ENCODE measurements at places on chromosomes 4 and X.

GRCh38 chr4:78661086-78661690, 109.6 kb downstream of the ANXA3 start:
- DNase-seq, result no peak

DNA sequence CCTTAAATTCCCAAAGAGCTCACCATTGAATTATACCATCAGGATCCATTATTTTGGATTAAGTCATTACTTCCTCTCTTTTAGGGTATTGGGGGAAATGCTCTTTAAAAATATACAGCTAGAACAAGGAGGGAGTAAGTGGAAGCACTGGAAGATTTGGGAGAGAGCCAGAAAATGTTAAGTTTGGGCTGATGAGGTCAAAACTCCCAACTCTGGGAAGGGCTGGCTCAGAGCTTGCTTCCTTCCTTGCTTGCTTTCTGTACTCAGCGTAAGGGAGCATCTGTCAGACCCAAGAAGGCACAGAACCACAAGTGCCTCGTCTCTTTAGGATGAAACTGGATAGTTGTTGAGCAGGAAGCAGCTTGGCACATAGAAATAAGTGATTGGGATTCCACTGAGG, 138.2 kb downstream of the GUCY2F start:
- no peak for DNase-seq

DNA sequence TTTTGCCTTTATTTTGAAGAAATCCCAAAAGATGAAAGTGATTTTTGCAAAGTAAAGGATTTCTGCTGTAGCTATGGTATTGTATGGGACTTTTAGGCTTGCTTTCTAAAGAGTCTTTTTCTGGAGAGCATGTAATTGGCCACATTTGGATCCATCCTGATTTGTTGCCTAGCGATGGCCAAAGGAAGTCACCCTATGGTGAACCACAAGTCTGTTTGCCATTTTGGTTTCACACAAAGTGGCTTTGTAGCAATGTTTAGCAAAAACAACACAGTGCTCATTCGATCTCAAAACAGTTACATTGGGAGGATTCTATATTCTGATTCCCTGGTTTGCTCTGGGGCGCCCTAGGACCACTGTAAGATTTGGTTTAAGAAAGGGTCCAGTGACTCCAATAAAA, 44.1 kb upstream of the INTS6L start:
- no peak for DNase-seq

- no peak for DNase-seq
Observed at GRCh38 chr4:41745292-41746024, 3.1 kb downstream of the PHOX2B start.

DNA sequence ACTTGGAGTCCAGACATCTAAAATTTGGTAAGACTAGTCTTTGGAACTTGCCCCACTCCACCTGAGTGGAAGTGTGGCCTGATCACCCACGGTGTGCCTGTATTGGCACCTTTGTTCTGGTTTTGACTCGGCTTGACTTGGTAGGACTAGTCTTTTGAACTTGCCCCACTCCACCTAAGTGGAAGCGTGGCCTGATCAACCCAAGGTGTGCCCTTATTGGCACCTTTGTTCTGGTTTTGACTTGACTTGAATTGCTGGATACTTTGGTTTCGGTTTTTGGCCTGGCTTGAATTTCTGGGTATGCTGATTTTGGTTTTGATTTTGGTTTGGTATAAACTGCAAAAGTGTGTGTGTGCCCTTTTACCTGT, 44.7 kb upstream of the UGT2B7 start:
- DNase-seq, result no peak

DNA sequence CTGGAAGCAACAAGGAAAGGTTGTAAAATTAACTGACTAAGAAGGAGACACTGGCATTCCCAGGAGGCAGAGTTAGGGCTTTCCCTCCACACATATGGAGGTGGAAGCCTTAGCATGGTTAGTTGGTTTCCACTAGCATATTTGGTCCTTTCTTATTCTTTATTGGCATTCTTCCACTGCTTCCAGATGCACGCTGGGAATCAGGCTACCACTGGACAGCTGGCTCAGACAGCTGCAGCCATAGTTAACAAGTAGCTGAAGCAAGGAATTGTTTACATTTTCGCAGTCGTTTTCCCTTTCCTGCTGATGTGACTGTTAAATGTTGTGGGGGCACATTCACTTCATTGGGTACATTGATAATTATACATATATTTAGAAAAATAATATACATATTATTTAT, 169.2 kb downstream of the GRIA2 start:
- DNase-seq, result no peak

- no peak for DNase-seq
Observed at GRCh38 chrX:3052860-3053259, 11.6 kb downstream of the ARSF start.

GRCh38 chr4:151930372-151930771, 169.6 kb upstream of the GATB start:
- DNase-seq, result no peak

GRCh38 chrX:4710618-4711433, 997.4 kb upstream of the PRKX start:
- no peak for DNase-seq

DNA sequence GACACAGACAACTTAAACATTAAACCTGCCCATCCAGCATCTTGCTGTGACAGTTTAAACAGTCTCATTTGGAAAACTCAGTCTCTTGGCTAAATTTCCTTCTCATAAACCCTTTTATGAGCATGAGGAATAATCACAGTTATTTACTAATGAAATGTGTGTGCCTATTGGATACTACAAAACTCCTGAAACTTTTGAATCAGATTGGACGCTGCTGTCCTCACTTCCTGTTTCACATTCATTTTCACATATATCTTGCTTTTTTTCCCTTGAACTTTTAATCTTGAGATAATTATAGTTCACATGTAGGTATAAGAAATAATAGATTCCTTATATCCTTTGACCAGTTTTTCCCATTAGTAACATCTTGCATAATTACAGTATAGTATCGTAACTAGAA, 111.7 kb downstream of the CDKL5 start:
- no peak for DNase-seq

- DNase-seq, result no peak
Observed at GRCh38 chr4:73139245-73139644, 69.7 kb upstream of the COX18 start.

DNA sequence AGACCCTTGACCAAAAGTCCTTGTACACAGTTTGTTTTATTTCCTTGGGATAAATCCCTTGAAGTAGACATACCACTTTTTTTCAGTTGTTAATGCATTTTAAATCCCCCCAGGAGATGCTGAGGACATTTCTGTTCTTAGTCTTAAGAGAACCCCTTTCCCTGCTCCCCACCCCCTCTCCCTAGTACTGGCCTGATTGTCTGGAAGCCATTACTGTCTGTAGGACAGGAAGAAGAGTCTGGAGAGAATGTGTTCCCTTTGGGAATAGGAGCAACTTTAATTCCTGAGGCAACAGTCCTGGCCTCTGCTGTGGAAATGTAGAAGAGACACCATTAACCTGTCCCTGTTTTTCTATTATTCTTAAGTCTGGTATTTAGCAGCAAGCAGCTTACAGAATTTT, 52.3 kb upstream of the TMEM131L start:
- no peak for DNase-seq

- DNase-seq, result no peak
Observed at GRCh38 chr4:5050520-5051277, 581 bp upstream of the STK32B start.

DNA sequence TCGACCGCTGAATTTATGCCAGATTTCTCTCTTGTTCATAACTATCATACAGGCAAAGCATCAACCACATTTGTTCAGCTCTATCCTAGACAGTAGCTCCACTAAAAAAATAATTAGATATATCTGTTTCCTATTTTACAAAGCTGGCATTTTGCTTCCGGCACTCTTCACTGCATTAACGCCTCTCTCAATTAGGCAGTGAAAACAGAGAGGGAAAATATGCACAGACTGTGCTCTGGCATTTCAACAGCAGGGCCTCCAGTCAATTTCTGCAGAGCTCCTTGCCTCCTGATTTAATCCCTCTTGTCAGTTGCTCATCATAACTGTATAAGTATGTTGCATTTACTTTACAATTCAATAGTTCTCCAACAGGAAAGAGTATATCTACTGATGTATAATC, 666.9 kb upstream of the INTU start:
- no peak for DNase-seq

DNA sequence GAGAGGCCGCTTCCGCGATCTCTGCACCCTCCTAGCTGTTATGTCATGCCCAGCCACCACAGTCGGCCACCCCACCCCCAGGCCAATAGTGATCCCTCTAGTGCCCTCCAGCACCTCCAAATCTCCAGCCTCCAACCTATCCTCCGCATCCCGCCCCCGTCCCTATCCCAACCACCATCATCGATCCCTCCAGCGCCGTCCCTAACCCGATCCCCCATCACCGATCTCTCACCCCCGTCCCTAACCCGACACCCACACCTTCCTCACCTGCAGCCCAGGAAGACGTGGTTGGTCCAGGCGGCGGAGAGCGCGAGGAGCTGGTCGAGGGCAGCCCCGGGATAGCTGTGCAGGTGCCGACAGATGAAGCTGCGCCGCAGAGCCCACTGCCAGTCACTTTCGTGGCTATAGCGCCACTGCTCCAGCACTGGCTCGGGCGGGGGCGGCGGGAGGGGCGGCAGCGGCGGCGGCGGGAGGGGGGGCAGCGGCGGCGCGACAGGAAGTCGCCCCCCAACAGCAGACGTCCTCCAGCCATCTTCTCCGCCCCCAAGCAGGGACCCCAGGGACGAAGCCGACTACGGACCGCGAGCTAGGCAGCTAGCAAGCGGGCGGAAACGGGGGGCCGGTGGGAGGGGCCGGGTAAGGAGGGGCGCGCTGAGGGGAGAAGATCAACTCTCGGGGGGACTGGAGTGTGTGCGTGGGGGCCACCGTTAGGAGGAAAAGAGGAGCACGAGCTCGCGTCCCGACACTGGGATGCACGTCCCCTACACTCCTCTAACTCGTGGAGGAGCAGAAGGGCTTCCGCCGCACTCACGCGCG, 552 bp downstream of the NKRF start:
- DNase-seq, result peak; percentile 28

- no peak for DNase-seq
Observed at GRCh38 chr4:186234367-186234766, 7.1 kb downstream of the KLKB1 start.

DNA sequence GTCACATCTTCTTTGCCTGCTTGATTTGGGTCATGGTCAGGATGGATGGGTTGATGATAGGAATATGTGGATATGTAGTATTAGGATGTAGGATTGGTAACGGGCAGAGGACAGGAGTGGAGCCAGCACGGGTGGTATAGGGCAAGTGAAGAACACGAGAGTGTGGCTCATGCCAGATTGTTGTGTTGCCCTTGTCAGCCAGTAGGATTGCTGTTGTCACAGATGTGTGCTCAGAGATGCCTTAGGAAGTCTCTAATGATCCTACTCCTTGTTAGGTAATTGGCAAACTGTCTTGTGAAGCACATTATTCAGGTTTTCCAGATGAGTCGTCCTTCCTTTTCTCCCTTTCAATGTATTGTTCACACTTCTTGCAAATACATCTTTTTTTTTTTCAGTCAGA, 5.5 kb downstream of the ATP10D start:
- no peak for DNase-seq

DNA sequence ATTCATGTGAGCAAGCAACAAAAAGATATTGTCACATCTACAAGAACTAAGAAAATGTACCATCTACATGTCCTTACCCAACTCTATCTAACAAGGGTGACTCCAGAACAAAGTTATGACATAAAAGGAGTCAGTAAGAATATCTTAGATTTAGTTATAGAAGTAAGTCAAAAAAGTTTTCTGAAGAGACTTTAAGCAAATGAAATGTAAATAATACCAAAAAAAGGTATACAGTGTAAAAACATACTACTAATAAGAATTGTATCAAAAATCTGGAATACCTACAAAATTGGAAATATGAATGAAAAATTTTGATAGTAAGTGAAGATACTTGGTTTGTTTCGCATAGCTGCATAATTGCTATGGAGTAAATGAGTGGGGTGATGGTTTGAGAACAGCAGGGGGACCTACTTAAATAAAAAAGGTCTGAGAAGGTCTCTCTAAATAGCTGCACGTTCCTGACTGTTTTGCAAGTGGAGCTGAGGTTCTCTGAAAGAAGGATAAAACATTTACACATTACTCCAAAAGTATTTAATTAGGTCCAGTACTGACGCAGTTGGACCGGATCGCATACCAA, 51.0 kb upstream of the ENPP6 start:
- DNase-seq, result no peak

GRCh38 chr4:89382439-89382838, 74.8 kb upstream of the GPRIN3 start:
- DNase-seq, result no peak

- no peak for DNase-seq
Observed at GRCh38 chr4:113146876-113147358, 97.5 kb downstream of the ANK2 start.

GRCh38 chr4:112818594-112818965, 181.6 kb downstream of the LARP7 start:
- DNase-seq, result no peak

DNA sequence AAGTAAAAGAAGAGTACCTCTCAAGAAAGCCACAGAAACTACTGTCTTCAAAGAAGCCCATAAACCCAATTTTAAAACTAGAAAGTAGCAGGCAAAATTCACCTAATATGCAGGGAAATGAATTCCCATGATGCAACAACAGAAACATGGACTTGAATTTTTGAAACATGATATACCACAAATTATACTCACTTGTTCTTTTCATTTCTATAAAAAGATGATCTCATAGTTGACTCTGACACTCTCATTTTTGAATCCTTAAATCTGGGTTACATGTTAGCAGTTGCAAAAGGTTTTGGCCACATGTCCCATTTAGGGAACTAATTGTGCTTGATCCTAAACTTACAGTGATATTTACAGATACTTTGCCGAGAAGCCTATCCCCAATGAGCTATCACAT, 1130.8 kb downstream of the FAT4 start:
- no peak for DNase-seq

- no peak for DNase-seq
Observed at GRCh38 chr4:108484187-108484586, 136.2 kb upstream of the RPL34 start.
